Sciatic nerve (tissue), 2 donors: ENCODE measurements at places on chromosomes 13 and 19.

DNA sequence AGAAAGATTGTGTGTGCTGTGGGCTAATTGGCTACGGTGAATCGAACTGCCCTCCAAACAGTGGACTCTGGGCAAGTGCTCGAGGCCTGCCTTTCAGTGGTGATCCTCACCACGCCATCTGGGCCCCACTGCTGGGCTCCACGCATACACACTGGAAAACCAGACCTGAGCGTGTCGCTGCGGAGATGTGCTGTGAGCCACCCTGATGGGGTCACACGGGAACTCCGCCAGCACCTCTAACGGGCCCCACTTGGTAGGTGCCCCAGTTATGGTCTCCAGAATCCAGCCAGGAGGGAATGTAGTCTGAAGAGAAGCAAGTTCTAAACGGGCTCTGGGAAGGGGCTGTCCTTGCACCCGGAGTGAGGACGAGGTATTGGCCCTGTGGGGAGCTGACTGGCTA lies 39.3 kb downstream of the C13orf46 start:
- peak; percentile 60 for DNase-seq

DNA sequence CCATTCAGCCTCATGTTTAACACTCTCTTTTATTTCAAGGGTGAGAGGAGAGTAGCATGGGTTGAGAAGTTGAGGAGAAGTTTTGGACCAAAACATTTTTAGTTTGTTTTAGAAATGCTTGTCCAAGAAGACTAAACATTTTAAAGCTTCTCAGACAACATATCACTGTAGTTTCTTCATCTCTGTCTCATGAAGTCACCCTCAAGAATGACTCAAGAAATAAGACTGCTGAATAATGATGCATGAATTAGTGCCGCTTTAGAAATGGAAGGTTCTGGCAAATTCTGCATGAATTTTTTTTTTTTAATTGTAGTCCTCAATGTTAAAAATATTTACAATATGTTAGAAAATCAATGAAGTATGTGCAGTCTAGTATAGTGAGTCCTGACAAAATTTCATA lies 422.7 kb upstream of the ARGLU1 start:
- DNase-seq, result no peak

DNA sequence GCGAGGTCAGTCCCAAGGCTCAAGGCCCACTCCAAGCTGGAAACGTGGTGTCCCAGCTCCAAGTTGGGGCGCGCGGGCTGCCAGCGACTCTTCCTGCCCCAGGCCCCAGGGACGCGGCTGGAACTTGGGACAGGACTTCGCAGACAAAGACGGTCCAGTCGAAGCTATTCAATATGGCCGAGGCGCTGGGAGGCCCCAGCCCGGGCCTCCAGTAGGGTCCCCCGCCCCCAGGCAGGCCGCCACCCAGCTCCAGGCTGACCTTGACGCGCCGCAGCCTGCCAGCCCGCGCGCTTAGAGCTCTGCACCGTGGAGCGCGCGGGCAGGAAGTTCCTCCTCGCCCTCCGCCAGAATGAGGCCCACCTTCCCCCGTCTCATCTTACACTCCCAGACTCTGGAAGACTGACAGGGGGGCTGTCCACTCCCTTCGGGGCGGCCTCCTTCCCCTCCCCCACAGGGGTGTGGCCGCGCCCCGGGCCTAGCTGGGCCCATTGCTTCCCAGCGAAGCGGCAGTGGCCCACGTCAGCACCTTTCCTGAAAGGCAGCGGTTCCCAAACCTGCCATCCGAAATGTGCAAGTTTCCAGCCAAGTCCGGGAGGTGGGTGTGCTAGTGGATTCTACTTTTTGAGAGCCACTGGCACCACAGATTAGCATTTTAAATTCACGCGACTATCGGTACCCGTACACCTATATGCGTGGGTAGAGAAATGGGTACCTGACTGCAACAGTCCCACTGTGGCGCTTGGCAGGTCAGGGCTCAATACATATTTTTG lies at the start of gene CCDC8:
CCDC8 (minus strand) TSS at position 303 of the 770 bp plus-strand sequence. CDS start 754 bp downstream, outside the sequence.
- peak; percentile 89 for DNase-seq

- no peak for DNase-seq
Measured at GRCh38 chr13:91721413-91721812, 323.0 kb downstream of the GPC5 start.

GRCh38 chr19:19280561-19280960 lies 7.5 kb upstream of the TM6SF2 start:
- no peak for DNase-seq
